MV-4-11 (cell line): ENCODE measurements at places on chromosomes 16 and 17.
A peak's percentile ranks its signal among the peaks of the same experiment; 100 is the strongest.

DNA sequence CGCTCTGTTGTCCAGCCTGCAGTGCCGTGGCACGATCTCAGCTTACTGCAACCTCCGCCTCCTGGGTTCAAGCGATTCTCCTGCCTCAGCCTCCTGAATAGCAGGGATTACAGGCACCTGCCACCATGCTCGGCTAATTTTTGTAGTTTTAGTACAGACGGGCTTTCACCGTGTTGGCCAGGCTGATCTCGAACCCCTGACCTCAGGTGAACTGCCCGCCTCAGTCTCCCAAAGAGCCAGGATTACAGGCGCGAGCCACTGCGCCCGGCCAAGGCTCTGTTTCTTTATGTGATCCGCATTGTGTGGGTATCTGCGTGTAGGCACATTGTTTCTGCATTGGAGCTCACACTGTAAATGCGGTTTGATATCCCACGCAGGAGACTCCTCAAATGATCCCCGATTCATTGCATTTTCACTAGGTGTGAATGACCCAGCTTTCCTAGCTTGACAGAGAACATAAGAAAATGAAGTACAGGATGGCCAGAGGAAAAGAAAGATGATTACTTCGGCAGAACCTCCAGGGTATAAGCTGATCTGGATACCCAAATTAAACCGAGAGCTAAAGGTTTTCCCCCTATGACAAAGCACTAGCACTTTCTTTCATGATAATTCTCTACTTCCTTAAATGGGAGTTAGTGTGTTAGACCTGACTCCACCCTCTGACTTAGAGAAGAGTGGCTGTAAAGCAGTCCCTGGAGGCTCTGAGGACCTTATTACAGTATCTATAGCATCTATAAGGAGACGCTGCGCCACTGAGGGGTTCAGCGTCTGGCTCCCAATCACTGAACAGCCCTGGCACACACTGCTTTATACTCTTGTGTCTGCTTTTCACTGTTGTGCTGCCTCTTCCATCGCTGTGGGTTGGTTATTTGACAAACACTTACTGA is 17.3 kb downstream of the COTL1 start:
- DNase-seq, result peak; percentile 87

DNA sequence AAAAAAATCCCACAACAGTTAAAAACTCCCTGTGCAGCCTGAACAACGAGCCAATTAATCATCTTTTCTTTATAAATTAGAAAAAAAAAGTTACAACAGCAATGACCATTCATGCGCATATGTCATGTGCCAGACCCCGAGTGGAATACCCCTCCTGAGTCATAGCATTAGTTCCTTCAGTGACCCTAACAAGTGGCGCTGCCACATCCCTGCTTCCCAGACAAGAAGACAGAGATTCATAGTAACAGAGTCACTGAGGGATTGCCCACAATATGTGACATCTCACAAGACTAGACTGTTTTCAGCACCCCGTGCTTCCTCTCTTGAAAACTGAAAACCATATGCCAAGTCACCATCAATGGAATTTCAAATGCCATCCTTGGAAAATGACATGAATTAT is 7.9 kb downstream of the UMOD start:
- DNase-seq, result no peak

GRCh38 chr16:23119570-23119969 is 29.7 kb downstream of the USP31 start:
- no peak for DNase-seq

- DNase-seq, result no peak
Observed at GRCh38 chr17:867896-868489, 85.8 kb downstream of the MRM3 start.

DNA sequence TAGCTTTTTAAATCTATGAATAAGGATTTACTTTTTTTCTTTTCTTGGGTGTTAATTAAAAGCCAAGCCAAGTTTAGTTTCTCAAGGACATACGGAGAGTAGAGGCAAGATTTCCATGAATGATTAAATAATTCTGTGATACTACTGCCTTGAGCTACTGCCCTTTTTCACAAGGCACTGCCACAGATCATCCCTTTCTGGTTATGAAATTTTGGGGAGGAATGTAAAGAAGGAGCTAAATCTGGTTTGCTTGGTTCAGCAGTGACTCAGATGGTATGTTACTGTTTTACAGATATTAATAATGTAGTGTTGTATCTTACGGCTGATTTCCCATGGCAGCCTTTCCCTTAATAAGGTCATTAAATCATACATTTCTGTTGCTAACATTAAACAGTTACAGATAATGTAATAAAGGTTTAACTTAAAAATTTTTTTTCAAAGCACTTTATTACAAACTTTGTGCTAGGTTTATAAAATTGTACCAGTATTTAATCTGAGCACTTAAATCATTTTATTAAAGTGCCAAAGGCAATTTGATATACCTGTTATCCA is 2.6 kb downstream of the WSB1 start:
- DNase-seq, result peak; percentile 24

- peak; percentile 39 for DNase-seq
Observed at GRCh38 chr17:58376472-58377000, 24.5 kb upstream of the SUPT4H1 start.

DNA sequence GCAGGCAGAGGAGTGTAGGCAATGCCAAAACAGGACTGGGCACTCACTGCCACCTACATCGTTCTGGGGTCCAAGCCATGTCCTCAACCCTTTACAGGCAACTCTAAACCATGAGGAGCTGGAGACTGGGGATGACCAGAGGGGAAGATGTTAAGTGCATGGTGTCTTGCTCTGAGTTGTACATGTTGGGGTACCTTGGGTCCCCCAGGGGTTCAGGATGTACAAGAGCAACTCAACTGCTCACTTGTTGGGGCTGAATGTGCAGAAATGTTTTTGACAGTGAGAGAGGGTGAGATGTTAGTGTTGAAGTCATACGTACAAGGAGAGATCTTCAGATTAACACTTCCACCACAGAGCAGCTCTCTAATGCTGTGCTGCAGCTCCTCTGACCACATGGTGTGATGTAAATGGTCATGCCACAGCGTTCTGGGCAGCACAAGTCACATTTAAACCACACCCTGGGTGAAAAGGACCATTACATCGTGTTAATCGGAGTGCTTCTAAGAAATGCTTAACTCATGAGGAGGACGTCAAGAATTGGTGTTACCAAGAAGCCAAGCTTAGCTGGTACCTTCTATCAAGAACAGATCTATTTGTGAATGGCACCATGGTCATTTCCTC is 2.4 kb downstream of the CCL18 start:
- DNase-seq, result peak; percentile 30

DNA sequence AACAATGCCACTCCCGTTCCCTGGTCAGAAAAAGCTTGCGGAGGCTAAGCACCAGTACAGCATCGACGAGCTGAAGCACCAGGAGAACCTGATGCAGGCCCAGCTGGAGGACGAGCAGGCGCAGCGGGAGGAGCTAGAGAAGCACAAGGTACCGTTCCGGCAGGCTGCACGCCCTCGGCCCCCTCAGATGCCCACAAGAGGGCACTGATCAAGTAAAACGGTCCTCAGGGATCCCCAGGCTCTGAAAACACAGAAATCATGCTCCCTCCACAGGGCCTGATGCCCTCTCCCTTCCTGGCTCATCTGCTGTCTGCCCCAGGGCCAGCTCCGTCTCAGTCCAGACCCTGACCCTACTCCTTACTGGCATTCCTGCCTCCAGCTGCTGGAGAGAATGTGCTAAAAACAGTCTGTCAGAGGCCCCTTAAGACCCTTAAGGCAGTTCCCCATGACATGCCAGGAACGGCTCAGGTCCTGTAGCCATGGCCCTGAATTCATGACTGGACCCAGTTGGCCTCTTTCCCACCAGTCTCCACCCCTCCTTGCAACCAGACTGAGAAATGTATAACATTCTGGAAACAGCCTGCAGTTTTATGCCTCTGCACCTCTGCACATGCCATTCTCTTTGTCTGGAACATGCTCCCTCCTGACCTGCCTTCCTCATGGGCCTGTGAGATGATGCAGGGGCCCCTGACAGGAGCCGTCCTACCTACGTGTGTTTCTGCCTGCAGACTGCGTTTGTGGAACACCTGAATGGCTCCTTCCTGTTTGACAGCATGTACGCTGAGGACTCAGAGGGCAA is 21.8 kb downstream of the DRC3 start:
- DNase-seq, result no peak

GRCh38 chr17:16158714-16159113 is 56.6 kb downstream of the NCOR1 start:
- no peak for DNase-seq

GRCh38 chr17:35051579-35052240 is 11.8 kb downstream of the RFFL start:
- DNase-seq, result peak; percentile 48

- no peak for DNase-seq
Observed at GRCh38 chr17:33090806-33091205, 99.2 kb downstream of the SPACA3 start.

GRCh38 chr16:82017911-82018568 is 6.8 kb upstream of the SDR42E1 start:
- DNase-seq, result no peak

GRCh38 chr16:65023802-65024201 is 98.1 kb downstream of the CDH11 start:
- no peak for DNase-seq

DNA sequence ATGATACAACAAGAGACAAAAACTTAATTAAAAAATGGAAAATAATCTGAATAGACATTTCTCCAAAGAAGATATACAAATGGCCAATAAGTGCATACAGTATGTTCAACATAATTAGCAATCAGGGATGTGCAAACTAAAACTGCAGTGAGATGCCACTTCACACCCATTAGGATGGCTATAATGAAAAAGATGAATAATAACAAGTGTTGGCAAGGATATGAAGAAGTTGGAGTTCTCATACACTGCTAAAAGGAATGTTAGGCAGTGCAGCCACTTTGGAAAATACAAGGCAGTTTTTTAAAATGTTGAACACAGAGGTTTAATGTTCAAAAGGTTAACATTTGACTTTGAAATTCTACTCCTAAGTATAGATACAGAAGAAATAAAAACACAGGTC is 69.8 kb downstream of the PCTP start:
- DNase-seq, result no peak

DNA sequence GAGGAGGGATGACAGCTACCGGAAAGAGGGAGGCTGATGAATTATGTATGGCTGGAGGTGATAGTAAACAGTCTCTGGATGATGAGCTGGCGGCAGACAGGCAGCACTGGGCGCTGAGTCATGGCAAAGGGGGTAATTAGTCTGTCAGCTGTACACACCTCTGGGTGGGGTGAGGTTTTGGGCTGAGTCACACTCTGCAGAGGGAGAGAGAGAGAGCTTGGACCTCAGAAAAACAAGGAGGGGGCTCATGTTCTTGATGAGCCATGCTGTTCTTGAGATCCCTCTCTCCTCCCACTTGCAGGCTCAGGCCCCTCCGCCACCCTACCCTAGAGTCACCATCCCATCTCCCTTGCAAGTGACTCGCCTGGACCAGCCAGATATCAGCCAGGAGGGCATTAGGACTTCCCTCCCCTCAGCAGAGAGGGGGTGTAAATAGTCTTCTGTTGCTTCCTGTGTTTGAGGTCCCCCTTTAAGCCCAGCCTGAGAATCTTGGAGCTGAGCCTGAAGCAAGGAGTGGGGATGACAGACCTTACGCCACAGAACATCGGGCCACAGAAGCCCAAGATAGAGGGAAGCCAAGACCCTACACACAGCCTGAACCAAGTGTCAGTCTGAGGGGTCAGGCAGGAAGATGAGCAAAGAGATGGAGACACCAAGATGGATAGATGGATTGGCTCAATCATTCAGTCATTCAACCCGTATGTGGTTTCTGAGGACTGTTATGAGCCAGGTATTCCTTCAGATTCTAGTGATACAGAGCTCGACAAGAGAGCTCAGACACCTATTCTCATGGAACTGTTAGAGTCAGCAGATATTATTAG is 383.2 kb upstream of the CCL2 start:
- peak; percentile 13 for DNase-seq

DNA sequence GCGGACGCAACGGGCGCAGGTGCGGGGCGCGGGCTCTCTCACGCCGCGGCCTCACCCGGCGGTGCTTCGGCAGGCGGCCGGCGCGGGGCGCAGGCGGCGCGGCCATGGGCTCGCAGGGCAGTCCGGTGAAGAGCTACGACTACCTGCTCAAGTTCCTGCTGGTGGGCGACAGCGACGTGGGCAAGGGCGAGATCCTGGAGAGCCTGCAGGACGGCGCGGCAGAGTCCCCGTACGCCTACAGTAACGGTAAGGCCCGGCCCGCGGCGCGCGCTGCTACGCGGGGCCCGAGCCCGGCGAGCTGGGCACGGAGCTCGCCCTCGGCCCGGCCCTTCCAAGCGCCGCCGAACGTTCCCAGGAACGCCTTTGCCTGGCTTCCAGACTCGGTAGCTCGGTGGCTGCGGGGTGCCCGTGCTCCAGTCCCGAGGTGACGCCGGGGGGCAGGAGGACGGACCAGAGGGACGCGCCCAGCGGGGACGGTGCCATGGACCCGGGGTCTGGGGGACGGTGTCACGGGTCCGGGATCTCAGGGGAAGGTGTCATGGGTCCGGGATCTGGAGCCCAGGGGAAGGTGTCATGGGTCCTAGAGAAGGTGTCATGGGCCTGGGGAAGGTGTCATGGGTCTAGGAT is 435 bp downstream of the RAB40C start:
- DNase-seq, result no peak

- peak; percentile 47 for DNase-seq
Observed at GRCh38 chr17:74190154-74190553, 13.3 kb upstream of the RPL38 start.

DNA sequence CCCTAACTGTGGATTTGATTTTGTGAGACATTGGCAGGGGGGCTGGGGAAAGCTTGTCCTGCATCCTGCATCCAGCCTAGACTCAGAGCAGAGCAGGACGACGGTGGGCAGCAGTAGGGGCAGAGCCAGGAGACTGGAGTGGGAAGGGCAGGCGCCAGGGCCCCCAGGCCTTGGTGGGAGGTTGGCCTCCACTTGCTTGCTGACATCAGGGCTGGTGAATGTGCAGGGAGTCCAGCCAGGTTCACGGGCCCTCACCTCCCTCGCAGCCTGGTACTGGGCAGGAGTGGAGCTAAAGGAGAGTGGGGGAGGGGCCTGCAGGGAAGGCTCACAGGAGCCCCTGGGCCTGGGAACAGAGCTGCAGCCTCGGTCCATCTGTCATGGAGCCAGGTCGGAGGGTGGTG is 2.2 kb upstream of the SMTNL2 start:
- DNase-seq, result no peak

DNA sequence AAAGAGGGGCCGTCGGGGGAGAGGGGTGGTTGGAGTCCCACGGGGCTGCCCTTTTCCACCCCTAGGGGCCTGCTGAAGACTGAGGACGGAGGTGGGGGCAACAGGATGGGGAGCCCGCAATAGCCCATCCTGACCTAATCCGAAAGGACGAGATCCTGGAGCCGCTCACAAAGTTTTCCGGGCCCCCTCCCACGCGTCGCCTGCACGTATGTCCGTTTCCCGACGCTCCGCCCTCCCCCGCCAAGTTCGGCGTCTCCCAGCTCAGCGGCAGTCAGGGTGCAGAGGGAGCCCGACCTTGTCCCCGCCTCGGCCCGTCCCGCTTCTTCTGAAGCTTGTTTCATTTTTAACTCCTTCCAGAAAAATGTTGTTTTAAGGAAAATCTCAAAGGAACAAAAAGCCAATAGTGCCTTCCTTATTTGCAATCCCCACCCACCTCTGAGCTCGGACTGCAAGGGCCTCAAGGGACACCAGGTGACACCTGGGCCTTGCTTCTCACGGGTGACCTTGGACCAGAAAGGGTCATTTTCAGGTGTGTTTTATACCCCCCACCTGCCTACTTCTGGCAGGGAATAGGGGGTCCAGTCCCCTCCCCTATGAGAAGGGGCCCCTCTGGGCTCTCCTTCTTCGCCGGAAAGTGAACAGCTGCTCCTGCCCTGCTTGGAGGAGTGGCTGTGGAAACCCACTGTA is 3.4 kb upstream of the ZNF423 start:
- no peak for DNase-seq
